ENCODE measurements at places on chromosomes 7 and 10. TPM values are rescaled to one million over a fixed set of nuclear protein-coding genes. Genes with fewer than 3 reads are reported as not detected.

The PRKCQ gene
- 5.6 TPM for total RNA-seq

DNA sequence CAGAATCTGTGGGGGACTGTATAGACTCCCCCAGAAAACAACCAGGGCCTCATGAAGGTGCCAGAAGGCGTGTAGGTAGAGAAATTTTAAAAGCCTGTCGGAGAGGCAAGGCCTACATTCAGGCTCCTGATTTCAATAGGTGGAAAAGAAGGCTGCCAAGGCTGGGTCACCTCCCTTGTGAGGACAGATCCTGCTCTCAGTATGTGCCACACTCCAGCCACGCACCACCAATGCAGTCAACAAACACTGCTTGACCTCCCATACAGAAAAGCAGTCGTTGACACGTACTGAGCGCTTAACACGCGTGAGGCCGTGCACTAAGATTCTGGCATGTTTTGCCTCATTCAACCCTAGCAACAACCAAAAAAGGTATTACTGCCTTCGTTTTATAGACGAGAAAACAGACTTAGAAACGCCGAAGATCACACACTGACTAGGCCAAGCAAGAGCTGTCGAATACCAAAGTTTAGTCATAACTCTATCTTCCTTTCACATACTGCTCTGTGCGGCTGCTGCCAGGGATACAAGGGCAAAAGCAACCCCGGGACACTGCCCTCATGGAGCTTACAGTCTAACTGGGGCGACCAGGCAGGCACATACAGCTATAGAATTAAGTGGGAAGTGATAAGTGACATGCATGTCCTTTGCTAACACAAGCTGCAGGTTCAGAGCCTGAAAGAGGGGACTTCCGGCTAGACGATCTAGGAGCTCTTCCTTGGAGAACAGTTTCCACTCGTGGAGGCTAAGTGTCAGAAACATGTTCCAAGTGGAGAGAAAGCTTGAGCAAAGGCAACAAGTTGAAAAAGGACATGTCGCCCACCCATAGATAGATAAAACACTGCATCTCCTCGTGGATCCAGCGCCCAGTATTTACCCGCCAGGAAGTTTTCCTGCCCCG is 797 bp upstream of the NKX2-3 start:
- H3K4me3 ChIP-seq = peak overlapping the region; percentile 57
- H3K4me1 ChIP-seq = peaks cover 79% of the 10 kb centered on the region
- peaks cover 100% of the 10 kb centered on the region for H3K27me3 ChIP-seq

The NOBOX gene
- not detected for total RNA-seq

- no peak overlapping the region for H3K4me3 ChIP-seq
- no peaks in the 10 kb centered on the region for H3K27me3 ChIP-seq
- H3K27ac ChIP-seq = no peak overlapping the region
- H3K36me3 ChIP-seq = no peaks in the 10 kb centered on the region
Measured at GRCh38 chr10:122140941-122141623, 130.0 kb upstream of the BTBD16 start.

The PKD2L1 gene
- total RNA-seq = not detected

The INA gene
- not detected for total RNA-seq

DNA sequence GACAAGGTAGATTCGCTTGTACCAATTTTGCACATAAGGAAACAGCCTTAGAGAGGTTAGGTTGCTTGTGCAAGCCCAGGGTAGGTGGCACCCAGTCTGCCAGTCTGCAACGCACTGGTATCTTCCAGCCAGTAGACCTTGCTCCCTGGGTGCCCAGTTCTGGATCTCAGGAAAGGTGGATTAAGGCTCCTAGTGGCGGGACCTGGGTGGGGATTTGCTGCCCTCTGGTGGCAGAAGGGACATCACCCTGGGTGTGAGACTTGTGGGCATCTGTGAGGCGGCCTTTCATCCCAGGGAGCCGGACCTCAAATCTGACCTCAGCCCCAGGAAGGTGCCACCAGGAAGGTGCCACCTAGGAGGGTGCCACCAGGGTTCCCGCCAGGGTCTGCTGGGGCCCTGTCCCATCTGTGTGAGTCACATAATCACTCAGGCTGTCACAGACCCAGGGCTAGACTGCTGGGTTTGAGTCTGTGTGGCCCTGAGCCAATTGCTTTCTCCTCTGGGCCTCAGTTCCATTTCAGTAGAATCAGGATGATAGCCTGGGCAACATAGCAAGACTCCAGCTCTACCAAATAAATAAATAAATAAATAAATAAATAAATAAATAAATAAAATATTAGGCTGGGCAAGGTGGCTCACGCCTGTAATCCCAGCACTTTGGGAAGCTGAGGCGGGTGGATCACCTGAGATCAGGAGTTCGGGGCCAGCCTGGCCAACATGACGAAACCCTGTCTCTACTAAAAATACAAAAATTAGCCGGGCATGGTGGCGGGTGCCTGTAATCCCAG is 5.3 kb upstream of the PRKRIP1 start:
- no peak overlapping the region for H3K4me3 ChIP-seq
- H3K4me1 ChIP-seq = peaks cover 8% of the 10 kb centered on the region
- no peak overlapping the region for H3K27ac ChIP-seq
- H3K27me3 ChIP-seq = no peaks in the 10 kb centered on the region

DNA sequence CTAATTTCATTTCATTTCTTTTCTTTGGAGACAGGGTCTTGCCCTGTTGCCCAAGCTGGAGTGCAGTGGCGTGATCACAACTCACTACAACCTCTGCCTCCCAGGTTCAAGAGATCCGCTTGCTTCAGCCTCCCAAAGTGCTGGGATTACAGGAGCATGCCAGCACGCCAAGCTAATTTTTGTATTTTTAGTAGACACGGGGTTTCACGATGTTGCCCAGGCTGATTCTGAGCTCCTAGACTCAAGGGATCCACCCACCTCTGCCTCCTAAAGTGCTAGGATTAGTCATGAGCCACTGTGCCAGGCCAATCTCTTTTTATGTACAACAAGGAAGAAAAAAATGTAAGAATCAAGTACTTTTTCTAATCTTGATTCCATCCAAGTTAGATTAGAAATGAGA is 10.7 kb upstream of the KMT2E start:
- H3K36me3 ChIP-seq = peaks cover 40% of the 10 kb centered on the region
- peaks cover 61% of the 10 kb centered on the region for H3K4me1 ChIP-seq
- H3K4me3 ChIP-seq = peak overlapping the region; percentile 21
- H3K27ac ChIP-seq = peak overlapping the region; percentile 25
- DNase-seq = no peak
- H3K27me3 ChIP-seq = no peaks in the 10 kb centered on the region

The TACC2 gene
- 6.5 TPM for total RNA-seq

DNA sequence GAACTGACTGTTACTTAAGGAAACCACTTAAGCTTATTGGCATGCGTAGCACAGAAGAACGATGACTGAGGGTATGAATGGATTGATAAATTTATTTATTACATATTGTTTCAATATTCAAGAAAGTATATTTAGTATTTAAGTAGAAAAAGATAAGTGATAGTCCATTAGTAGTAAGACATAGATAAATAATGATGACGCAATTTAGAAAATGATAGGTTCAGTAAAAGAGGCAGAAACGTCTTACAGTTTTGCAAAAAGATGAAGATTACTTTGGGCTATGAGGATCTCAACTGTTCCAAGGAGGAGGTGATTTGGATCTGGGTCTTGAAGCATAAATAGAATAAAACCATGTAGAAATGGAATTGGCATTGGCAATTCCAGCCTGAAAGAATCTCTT is 36.6 kb upstream of the RSU1 start:
- H3K4me1 ChIP-seq = no peaks in the 10 kb centered on the region
- H3K27ac ChIP-seq = no peak overlapping the region
- H3K27me3 ChIP-seq = no peaks in the 10 kb centered on the region
- no peaks in the 10 kb centered on the region for H3K36me3 ChIP-seq
- H3K4me3 ChIP-seq = no peak overlapping the region
- DNase-seq = no peak
